ENCODE measurements at places on chromosomes 2 and 18. TPM values are rescaled to one million over a fixed set of nuclear protein-coding genes. Genes with fewer than 3 reads are reported as not detected.

Gene KIF1A
- 1.4 TPM for total RNA-seq

Gene PAX3
- 5.5 TPM for total RNA-seq

Gene EML6
- 2.9 TPM for total RNA-seq

Gene BZW1
- total RNA-seq = 327 TPM

Gene BBS5
- 2.3 TPM for total RNA-seq

Gene SLC4A3
- 2.9 TPM for total RNA-seq

Gene NAT8
- not detected for total RNA-seq

Gene DCC
- 0.02 TPM for total RNA-seq

Gene AFF3
- total RNA-seq = 0.37 TPM

Gene SOX11
- 1.8 TPM for total RNA-seq

Gene CHST9
- total RNA-seq = 0.23 TPM

Gene MGAT4A
- total RNA-seq = 5.2 TPM

Gene BIN1
- 60.0 TPM for total RNA-seq

Gene BUB1
- 57.7 TPM for total RNA-seq

Gene ADD2
- total RNA-seq = 16.3 TPM

Gene VSNL1
- 2.1 TPM for total RNA-seq

Gene CDK15
- 8.0 TPM for total RNA-seq

Gene DIS3L2
- total RNA-seq = 16.7 TPM

Gene G6PC2
- total RNA-seq = not detected

Gene DES
- 0.68 TPM for total RNA-seq

Data from H4 (cell line).